ENCODE measurements at places on chromosomes 2 and 18. TPM values are rescaled to one million over a fixed set of nuclear protein-coding genes. Genes with fewer than 3 reads are reported as not detected.

DNA sequence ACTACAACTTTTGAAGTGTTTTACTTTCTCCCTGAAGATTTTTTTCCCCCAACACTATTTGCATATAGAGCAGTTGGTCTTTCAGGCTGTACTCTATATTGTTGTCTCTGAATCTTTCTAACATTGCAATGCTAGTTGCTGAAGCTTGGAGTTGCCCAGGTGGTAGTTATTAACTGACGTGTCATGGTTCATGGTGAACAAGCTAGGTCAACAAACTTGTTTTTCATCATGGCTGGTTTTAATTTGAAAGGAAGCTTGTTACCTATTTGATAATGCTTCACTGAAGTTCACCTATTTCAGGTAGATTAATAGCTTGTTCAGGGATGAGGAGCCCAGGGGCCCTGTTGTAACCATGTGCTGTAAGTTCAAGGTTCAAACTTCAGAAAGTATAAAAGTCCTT lies 158.8 kb upstream of the ZEB2 start:
- no peak for DNase-seq

DNA sequence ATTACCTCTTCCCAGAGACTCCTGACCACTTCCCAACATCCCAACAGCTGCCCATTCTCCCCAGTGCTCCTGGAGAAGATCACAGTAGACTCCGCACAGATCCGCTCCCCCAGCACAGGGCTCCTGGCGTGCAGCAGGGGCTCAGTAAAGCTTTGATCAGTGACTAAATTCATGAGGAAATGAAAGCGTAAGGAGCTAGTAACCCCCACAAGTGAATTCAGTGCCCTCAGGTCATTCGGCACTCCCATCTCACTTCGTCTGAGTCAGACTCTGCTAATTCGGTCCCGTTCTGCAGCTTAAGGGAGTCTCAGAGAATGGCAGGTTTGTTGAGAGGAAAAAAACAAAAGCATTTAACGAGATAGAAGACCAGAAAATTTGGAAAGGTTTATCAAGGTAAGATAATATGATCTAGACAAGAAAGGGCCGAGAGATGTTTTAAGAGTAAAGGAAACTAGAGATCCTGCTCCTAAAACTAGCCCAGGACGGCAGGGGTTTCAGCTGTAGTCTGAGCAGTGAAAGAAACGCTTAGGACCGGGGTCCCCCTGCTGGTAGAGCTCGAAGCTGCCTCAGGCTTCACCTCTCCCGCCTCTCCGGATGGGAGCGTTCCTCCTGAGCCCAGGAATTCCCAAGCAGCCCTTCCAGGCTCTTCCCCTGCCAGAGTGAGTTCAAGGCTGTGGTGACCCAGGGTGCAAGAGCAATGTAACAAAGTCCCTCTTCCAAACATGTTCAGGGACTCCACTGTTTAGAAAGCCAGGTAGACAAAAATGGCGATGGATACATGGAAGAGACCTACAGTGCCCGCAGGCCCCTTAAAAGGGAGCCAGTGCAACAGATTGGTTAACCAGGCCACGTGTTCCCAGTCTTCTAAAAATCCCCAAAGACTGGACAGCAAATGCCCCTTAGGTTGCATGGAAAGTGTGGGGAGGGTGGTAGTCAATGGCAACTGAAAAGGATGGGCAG lies 127.3 kb downstream of the DNER start:
- peak; percentile 77 for DNase-seq

DNA sequence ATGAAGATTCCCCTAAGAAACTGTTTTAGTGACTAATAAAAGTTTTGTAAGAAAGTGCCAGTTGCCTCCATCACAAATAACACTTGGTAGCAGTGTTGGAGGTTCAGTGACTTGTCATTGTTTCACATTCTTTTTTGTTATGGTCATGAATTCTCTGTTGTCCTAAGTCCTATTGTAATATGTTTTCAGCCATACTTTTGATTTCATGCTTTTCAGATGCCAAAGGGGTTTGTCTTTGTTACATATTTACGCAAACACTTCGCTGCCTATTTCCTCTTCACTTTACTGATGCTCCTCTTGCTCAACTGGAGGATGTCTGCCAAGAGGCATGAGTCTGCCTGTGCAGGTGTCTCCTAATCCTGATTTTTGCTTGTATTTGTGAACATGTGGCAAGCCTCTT lies 66.6 kb downstream of the PHLPP1 start:
- DNase-seq = peak; percentile 85

DNA sequence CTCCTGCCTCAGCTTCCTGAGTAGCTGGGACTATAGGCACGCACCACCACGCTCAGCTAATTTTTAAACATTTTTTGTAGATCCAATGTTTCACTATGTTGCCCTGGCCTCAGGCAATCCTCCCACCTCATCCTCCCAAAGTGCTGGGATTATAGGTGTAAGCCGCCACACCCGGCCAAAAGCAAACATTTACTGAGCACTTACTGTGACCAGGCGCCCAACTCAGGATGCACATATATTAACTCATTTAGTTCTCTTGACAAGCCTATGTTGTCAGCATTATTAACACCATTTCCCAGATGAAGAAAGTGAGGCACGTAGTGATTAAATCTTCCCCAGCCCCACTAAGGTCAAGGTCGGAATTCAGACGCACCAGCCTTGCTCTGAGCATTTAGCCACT lies 41.1 kb downstream of the TMEM37 start:
- no peak for DNase-seq

DNA sequence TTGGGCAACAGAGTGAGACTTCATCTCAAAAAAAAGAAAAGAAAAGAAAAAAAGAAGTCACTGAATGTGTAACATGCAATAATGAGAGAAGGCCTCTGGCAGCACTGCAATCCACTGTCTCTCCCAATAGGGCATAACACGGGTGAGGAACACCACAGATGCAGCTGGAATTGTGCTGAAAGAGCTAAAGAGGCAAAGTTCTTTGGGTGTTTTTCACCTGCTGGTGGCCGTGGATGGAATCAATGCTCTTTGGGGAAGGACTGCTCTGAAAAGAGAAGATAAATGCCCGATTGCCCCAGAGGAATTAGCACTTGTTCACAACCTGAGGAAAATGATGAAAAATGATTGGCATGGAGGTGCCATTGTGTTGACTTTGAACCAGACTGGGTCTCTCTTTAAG lies 31.0 kb upstream of the CYBRD1 start:
- DNase-seq = no peak

DNA sequence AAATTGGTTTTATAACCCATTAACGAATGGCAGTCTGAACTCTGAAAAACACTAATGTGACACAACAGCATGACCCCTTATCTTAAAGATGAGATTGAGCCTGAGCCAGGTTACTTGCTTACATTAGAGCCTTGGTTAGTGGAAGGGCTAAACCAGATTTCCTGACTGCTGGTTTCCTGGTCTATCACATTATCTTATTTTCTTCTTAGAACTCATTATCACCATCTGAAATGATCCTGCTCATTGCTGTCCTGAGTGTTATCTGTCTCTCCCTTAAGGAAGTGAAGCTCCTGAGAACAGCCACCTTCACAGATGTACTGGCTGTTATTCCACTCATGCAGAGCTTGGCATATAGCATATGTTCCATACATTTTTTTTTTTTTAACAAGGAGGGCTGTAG lies 9.0 kb upstream of the NRP2 start:
- no peak for DNase-seq

- DNase-seq = peak; percentile 11
Measured at GRCh38 chr2:232365621-232366321, 12.8 kb upstream of the ALPP start.

GRCh38 chr2:71597756-71598155 lies 144.4 kb downstream of the DYSF start:
- DNase-seq = no peak

DNA sequence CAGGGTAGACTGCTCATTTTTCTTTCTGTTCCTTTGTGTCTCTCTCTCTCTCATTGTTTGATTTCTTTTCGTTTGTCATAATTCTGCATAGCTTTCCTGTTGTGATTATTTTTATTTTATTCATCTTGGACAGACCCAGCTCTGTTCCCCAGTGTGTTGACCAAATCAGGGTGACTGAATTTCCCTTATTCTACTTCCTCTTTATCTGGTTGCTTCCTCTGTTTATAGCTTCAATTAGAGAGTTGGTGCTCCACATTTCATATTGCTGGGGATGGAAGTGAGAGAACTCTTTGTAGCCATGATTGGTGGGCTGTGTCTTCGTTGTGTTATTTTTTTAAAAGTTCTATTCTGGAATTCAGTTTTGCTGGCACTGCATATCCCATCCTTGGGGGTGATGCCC lies 19.1 kb downstream of the PROKR1 start:
- no peak for DNase-seq

DNA sequence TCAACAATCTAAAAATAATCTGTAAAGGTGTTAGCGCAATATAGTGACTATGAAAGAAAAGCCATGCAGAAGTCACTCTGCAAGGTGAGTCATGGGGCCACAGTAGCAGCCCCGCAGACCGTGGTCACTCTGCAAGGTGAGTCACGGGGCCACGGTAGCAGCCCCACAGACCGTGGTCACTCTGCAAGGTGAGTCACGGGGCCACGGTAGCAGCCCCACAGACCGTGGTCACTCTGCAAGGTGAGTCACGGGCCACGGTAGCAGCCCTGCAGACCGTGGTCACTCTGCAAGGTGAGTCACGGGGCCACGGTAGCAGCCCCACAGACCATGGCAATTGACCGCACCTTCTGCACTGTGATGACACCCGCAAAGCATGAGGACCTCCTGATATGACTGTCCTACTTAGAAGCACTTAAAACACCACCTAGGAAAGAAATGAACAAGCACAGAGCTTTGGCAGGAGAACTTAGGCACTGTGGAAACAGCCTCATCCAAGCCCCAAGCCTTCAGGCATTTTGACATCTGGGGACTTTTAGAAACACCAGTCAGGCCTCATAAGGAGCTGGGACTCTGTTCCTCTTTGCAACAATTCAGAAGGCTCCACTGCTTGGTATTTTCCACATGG lies 70.1 kb downstream of the LDLRAD4 start:
- DNase-seq = no peak

DNA sequence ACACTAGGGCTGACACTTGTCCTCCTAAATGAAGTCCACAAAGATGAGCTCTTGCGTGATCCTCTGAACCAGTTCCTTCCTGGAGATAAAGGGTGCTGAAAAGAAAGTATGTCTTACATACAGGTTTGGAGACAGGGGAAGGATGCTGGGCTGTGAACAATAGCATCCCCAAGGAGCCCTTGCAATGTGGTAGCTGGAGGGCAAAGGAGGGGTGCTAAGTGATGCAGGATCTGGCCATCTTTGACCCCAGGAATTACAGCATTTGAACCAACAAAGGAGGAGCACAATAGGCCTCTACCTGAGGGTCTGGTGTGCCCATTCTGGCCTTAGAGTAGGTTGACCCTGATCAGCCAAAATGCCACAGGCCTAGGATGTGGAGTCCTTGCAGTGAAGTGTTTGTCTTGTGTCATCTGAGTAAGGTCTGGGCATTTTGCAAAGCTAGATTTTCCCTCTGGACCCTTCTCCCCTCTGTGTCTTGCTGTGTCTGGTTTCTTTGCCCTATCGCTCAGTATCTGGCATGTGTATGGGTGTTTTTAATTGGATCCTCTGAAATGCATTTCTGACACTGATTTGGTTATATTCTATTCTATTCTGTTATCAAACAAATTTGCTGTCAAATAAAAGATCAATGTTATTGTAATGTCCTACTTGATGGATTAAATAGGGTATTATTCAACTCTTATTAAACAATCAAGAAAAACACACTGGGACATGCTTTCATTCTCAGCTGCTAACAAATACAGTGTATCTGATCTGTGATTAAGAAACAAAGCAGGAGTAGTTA lies 364.8 kb upstream of the MEIS1 start:
- DNase-seq = no peak

DNA sequence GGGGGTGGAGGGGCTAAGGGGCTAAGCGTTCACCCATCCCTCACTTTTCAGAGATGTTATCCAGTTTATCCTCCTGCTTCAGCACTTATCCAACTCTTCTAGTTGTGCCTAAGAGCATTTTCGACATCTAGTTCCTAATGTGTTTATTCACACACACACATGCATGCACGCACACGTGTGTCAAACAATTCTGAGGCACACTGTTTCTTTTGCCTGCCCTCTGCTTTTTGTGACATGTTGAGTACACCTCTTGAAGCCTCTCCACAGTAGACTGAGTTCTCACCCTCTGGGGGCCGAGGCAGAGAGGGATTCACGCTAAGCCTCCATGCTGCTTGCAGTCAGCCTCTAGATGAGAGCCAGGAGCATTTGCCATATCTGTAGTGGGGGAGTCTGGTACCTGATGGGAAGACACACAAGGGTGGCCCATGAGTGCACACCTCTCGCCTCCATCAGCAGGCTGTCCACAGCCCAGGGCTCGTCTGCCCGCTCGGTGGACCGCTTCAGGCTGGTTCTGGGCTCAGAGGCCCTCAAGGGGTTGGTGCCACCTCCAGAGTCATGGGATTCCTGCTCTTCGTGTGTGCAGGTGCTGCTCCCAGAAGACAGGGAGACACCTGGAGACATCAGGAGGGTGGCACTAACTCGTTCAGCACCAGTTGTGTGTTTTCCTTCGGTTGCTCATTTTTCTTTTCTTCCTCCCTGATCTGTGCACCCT lies 11.9 kb downstream of the TWIST2 start:
- DNase-seq = no peak

GRCh38 chr18:45019469-45019868 lies 338.8 kb downstream of the SETBP1 start:
- DNase-seq = no peak

GRCh38 chr18:41923446-41923845 lies 31.6 kb upstream of the PIK3C3 start:
- DNase-seq = no peak

DNA sequence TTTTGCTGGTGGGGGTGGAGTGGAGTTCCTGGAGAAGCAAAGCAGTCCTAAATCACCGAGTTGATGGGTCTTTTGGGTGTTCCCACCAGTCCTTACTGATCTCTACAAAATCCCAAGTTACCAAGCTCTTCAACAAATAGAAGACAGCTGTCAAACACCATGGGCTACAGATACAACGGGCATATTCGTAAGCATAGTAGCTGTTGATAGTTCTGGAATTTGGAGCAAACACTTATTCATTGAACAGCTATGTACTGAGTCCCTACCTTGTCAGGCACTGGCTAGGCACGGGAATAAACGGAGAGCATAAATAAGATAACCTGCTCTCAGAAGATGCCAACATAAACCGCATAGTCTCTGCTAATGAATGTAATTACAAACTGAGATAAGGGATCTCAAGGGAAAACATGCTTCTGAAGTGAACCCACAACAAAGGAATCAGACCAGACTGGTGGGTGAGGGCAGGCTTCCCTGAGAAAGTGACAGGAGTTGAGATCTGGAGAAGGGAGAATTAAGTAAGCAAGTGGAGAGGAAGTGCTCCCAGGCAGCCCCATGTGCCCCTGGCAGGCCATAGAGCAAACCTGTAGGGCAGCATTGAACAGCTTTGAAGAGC lies 947 bp upstream of the ANKRD44 start:
- DNase-seq = no peak

GRCh38 chr2:228408529-228409227 lies 227.2 kb upstream of the SPHKAP start:
- DNase-seq = no peak

GRCh38 chr2:235945608-235946140 lies 222.5 kb downstream of the GBX2 start:
- DNase-seq = no peak

- DNase-seq = no peak
Measured at GRCh38 chr2:226399006-226399405, 400.6 kb downstream of the IRS1 start.

The ARL6IP6 gene
- 51.7 TPM for total RNA-seq

The DIPK1C gene
- total RNA-seq = not detected

The CAPN10 gene
- 20.5 TPM for total RNA-seq

The MAPRE3 gene
- total RNA-seq = 1.5 TPM

The SLC4A3 gene
- 2.9 TPM for total RNA-seq

The ARHGAP15 gene
- 0.11 TPM for total RNA-seq

Measured in LHCN-M2 (cell line).